NCI-H146 (cell line): ENCODE measurements at places on chromosomes 12 and 14.

GRCh38 chr12:67069451-67070306 is 199.5 kb upstream of the CAND1 start:
- DNase-seq: peak; percentile 79

GRCh38 chr12:104790296-104791125 is 167.6 kb downstream of the SLC41A2 start:
- DNase-seq: no peak

DNA sequence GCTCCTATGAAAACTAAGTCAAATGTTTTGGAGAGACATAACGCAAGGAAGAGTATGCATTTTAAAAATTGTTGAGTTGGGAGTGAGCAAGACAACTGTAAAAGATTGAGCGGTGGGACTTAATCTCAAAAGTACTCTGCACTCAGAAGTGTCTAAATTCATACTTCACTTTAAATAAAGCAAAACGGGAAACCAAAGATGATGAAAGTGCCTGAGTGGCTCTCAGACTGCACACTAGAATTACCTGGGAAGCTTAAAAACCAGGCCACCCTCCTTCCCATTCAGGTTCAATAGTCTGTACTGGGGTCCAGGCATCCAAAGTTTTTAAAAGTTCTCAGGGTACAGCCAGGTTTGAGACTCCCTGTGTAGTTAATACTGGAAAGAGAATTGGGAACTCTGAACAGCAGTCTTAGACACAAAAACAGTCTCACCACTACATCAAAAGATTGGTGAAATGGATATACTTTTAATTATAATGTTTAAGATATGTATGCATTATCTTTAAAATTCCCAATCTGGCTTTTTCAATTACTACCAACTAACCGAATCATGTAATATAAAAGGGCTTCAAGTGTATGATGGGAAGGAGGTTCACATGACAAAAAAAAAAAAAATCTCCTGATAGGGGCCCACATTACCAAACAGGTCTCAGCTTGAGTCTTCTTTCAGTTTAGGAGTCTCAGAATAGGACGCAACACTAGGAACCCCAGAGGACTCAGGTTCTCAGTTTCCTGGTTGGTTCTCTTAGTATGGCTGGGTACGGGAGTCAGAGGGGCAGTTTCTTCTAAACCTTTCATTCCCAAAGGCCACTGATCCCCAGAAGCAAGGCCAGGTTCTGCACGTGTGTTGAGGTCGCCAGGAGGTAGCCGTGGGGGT is 1.0 kb downstream of the HOMEZ start:
- DNase-seq: no peak

DNA sequence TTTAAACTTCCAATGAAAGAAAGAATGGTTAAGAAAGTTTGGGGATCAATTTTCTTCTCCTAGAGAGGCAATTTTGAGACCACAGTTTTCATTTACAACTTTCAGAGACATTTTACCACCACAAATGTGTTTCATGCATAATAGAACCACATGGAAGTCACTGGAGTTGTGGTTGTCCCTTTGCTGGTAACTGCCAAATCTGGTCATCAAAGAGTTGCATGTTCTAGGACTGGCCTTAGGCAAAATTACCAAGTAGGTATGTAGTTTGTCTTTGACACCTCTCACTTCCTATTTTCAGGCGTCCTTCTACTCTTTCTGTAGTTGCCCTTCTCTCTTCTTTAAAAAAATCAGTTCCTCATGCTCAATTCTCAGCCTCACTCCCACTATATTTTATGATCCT is 54.3 kb upstream of the TMX1 start:
- DNase-seq: no peak

DNA sequence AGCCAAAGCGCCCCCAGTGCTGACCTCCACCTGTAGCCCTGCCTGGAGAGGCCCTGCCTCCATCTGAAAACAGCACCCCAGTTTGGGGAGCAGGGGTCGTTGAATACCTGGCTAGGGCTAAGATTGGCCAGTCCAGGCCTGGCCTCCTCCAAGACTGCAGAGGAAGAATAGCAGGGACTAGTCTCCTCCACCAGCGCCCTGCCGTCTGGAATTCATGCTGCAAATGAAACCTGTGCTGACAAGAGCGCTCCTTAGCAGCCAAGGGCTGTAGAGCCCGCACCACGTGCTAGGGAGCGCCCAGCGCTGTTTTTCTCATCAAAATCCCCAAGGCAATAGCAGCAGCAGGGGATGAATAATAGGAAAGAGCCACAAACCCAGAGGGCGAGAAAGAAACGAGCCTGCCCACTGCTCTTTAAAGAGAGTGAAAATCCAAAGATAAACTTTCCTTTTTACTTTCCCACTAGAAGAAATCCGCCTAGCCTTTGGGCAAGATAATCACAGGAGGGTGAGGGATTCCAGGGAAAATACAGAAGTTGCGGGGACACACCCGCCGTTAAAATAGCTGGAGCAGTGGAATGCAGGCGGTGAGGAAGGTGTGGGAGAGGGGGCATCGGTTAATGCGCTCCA is 3.3 kb downstream of the COL2A1 start:
- peak; percentile 72 for DNase-seq

- no peak for DNase-seq
Observed at GRCh38 chr12:17079251-17079909, 473.4 kb upstream of the LMO3 start.

- no peak for DNase-seq
Observed at GRCh38 chr12:6854036-6854435, 2.1 kb downstream of the USP5 start.

- no peak for DNase-seq
Observed at GRCh38 chr12:84648425-84648824, 264.2 kb downstream of the SLC6A15 start.

GRCh38 chr14:100494645-100495044 is 92.6 kb downstream of the BEGAIN start:
- no peak for DNase-seq

GRCh38 chr12:113200021-113200797 is 14.7 kb downstream of the RITA1 start:
- no peak for DNase-seq

GRCh38 chr12:89650239-89650638 is 58.4 kb downstream of the ATP2B1 start:
- no peak for DNase-seq

DNA sequence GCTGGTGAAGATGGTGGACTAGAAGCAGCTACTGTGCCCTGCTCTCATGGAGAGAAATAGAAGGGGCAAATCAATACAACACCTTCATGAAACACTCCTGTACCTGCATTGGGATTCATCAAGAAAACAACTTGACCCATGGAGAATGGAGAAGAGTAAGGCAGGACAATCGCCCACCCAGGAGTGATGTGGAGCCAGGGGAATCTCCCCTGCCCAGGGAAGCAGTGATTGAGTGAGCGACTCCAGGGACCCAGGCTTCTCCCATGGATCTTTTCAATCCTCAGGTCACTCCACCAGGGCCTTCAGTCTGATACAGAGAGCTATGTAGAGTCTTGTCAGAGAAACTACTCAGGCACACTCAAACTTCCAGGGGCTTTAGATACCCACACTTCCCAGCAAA is 161.9 kb upstream of the DYRK2 start:
- no peak for DNase-seq

DNA sequence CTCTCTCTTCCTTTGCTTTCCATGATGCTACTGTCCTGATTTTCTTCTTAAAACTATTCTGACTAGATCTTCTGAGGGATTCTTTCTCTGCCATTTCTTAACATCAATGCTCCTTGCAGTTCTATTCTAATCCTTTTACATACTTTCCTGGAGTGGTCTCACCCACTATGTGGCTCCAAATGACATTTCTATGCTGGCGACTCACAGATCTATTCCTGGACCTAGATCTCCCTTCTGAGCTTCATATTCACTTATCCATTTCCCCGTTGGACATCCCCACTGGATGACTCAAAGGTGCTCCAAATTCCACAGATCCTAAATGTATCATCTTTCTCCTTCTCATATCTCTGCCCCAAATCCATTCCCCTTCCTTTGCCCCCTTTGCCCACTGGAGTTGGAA is 4.1 kb downstream of the TEP1 start:
- no peak for DNase-seq

- DNase-seq: no peak
Observed at GRCh38 chr12:100484183-100484886, 10.7 kb downstream of the NR1H4 start.

DNA sequence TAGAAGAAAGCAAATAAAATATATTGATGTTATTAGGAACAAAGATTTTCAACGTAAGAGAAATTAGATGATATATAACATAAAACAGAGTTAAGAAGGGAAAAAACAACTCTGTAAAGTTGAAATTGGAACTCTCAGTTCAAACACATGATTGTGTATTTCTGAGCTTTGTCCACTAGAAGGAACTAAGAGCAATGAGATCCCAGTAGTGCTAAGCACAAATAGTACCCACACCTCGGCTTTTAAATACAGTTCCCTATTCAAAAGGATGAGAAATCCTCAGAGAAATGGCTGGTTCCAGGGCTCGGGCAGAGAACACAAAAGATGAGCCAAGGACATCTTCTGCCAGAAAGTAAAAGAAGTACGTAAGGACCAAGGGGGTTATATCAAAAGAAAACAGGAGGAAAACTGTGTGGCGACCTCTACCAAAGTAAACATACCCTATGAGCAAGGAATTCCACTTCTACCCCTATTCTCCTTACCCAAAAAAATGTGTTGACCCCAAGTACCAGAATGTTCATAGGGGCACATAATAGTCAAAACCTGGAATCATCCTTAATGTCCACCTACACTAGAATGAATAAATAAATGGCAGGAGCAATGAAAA is 96.6 kb downstream of the SPTSSA start:
- DNase-seq: no peak

- no peak for DNase-seq
Observed at GRCh38 chr12:94336211-94336925, 123.3 kb downstream of the CEP83 start.

DNA sequence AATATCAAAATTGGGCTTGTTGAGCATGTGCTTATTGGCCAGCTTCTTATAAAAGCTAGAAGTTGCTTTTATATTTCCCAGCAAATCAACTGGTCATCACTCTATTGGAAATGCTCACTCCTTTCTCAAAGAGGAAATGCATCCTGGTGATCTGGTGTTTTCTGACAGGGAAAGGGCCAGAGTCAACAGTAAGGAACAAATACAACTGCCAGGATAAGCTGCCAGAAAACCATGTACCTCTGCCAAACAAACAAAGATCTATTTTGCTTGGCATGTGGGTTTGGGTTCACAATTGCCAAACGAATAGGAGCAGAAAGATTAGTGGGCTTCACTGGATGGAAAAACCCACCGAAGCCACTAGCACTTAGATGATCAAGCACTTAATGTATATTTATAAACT is 126.9 kb upstream of the PDZRN4 start:
- DNase-seq: no peak

- DNase-seq: no peak
Observed at GRCh38 chr12:105198961-105199360, 37.0 kb downstream of the APPL2 start.

- DNase-seq: no peak
Observed at GRCh38 chr12:18101043-18101442, 11.1 kb upstream of the RERGL start.

DNA sequence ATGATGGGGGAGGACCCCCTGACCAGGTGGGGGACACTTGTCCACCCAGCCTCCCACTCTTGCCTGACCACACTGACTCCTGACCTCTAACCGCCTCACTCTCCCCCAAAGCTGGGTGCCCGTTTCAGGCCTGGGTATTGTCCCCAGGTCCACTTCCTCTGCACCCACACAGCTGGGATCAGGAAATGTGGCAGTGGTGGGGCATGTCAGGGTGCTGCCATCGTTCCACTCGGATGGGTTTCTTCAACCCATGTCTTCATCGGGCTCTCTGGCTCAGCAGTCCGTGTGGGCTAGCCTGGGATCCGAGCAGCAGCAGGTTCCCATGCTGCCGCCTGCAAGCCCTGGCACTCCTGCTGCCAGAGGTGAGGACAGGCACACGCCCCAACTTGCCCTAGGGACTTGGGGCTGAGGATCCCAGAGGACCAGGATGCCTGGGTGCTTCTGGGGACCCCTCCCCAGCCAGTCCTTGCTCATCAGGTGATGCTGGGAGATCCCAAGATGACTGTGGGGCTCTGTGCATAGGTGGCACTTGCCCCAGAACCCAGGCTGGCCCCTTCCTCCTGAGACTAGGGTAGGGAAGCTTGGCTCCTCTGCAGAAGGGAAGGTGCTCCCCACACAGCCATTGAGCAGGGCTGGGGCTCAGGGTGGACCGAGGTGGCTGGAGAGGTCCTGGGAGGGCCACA is 2.9 kb upstream of the CLBA1 start:
- DNase-seq: no peak

- no peak for DNase-seq
Observed at GRCh38 chr12:45205165-45205825, 10.6 kb upstream of the ANO6 start.

DNA sequence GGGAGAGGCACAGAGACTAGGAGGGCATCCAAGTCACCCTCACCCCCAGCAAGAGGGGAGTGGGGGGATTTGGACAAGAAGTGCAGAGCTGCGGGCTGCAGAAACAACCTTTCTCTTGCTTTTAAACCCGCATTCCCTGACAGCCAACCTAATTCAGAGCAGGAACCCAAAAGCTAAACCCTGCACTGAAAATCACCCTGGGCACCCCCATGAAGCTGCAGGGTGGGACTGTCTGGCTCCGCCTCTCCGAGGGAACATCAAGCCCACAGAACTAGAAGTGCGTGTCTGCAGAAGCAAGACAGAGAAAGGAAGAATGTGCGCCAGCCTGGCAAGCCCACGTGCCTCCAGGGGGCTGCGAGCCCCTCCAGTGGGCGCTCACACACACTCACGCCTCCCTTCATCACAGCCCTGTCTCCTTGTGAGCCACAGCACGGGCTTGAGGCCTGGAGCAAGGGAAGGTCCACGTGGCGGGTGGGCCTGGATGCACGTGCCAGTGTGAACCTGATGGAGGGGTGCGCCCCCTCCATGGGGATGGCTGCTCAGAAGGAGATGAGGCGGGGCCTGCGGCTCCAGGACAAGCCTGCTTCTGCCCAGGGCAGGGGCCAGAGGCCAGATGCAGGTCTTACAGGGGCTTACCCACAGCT is 27.8 kb upstream of the PNMA1 start:
- no peak for DNase-seq

DNA sequence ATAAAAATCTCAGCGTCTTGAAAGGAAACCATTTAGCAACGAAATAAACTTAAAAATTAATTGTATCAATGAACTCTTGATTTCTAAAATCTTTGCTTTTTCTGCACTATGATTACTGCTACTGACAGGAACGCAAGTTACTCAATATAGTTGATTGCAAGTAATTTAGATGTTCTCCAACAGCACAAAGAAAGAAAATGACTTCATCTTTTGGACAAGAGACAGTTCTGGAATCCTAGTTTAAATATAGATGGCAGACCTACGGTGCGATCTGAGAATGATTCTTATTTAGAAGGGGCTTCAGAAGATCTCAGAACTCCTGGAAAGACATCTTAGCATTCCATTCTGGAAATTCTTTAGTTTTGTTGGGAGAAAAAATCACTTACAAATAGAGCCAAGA is 1.4 kb upstream of the SUDS3 start:
- DNase-seq: no peak

GRCh38 chr12:88665071-88665470 is 84.8 kb upstream of the KITLG start:
- DNase-seq: no peak

DNA sequence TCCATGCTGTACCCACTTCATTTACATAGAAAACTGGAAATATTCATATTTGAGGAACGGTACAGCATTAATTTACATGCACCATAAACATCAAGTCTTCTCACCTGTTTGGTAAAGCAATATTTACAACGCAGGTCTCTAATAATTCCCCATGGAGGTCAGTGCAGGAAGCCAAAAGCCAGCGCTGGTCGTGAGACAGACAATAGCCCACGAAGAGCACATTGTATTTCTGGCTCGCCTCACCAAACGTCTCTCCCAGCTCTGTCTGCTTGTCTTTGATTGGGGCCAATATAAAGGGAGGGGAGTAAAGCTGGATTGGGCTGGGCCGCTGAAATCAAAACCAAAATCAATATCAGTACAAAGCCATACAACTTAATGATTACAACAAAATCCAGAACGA is 302.1 kb downstream of the MED13L start:
- peak; percentile 8 for DNase-seq
